Cardiac muscle cell (in vitro differentiated cells and primary cell): ENCODE measurements at places on chromosomes 2 and 18. TPM values are rescaled to one million over a fixed set of nuclear protein-coding genes. Genes with fewer than 3 reads are reported as not detected.

DNA sequence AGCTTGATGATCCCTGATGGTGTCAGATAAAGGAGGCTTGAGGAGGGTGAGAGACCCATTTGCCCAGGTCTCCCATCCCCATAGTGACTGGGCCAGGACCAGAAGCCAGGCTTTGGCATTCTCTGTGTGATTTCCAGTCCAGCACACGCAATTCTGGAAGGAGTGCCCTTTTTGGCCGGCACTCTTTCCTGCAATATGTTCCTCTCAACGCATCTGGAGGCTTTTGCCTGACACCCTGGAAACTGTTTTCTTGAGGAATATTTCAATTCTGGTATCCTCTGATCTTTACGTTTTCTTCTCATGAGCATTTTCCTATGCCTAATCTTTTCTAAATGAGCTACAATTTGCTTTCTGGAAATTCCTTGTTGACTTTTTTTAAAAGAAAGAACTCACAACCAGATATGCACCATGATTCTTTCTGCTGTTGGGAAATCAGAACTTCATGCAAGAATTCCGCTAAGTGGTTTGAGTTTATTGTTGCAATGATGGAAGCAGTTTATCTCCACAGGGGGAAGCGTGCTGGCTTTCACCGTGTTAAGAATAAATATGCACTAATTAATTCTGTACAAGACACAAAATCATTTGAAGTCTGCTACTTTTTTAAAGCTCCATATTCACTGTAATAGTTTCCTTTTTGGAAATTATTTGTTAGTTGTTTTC, 143.7 kb downstream of the NAPG start:
- no peak for DNase-seq

- no peak for DNase-seq
These were observed 219.7 kb upstream of the STK17B start for GRCh38 chr2:196391149-196391479.

- DNase-seq = no peak
These were observed 177.0 kb upstream of the SLC35G4 start for GRCh38 chr18:11432360-11432811.

DNA sequence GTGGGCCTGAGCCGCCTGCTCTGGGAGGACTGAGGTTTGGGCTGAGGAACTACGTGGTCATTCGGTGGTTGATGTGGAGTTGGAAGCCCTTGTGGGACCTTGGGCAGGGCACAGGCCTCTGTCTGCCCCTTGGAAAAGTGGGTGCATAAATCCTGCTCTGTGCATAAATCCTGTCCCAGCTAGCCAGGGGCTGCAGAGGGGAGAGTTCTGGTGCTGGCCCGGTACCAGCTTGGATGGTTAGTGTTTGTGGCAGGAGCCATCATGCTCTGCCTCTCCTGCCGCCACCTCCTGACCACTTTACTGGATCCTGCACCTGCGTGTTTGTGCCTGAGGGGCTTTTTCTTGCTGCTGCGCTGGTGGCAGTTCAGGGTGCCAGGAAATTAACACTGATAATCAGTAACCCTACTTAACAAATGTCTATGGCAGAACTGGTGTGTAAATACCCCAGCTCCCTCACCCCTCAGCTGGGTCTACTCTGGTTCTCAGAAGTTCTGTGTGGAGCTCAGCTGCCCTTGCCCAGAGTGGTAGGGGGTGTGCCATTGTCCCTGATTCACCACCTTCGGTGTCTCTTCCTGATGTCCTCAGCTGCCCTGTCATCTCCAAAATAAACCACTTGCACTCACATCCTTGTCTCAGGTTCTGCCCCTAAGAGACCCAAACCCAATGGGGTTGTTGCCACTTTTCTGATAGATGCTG, 156.8 kb downstream of the GLI2 start:
- no peak for DNase-seq

DNA sequence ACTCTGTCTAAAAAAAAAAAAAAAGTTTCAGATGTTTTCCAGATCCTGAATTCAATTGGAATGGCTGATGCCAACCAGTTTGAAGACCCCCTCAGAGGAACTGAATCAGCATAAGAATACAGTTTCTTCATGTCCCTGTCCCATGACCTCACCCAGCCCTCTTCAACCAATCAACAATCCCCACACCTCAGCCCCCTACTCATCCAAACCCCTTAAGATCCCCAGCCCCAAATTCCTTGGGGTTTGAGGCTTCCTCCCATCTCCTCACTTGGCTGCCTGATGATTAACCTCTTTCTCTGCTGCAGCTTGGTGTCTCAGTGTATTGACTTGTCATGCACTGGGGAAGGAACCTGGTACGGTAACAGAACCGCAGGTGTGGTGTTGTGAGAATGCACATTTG, 97.6 kb upstream of the CABLES1 start:
- no peak for DNase-seq

- DNase-seq = no peak
These were observed 74.6 kb downstream of the SLC25A12 start for GRCh38 chr2:171819453-171819852.

Gene LIMS4
- 2.1 and 2.3 TPM in 2 replicates for total RNA-seq
